Hippocampal formation (tissue), 2 donors: ENCODE measurements at places on chromosomes 1 and 21.

DNA sequence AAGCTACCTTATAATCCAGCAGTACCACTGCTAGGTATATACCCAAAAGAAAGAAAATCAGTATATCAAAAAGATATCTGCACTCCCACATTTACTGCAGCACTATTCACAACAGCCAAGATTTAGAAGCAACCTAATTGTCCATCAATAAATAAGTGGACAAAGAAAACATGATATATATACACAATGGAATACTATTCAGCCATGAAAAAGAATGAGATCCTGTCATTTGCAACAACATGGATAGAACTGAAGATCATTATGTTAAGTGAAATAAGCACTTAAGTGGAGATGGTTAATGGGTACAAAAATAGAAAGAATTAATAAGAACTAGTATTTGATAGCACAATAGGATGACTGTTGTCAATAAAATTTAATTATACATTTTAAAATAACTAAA, 90.7 kb upstream of the PKN2 start:
- no peak for DNase-seq

- DNase-seq = no peak
These were observed 77.2 kb downstream of the KCNN3 start for GRCh38 chr1:154792899-154793298.

- no peak for DNase-seq
These were observed 398.4 kb downstream of the ZP4 start for GRCh38 chr1:237492359-237492758.

DNA sequence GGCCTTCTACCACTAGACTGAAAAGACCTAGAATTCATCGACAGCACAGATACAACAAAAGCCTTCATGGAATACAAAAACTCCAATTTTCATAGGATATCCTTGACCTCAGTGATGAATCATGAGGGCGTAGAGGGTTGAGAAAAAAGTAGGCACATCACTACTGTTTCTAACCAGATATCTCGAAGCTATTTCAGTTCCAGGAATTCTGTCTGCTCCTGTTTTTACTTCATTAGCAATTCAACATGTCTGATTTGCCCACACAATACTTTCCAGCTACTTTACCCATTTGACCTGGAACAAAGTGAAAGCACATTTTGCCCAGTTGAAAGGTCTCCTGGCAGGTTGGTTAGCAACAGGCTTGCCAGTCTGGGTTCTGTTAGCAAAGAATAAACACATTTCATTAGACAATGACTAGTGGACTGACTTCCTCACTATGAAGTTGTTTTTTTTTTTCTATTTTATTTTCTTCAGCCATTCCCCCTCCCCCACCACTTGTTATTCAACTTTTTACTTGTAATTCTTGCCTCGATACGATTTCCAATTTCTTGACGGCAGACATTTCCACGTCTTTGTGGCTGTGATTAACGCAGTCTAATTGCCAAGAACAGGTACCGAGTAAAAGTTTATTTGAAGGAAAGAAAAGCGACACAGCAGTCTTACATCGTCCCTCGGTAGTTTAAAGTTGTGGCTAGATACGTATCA, 4.0 kb upstream of the ZBTB18 start:
- peak; percentile 48 for DNase-seq

GRCh38 chr1:31669786-31670592, 25.3 kb upstream of the PEF1 start:
- DNase-seq = peak; percentile 52

DNA sequence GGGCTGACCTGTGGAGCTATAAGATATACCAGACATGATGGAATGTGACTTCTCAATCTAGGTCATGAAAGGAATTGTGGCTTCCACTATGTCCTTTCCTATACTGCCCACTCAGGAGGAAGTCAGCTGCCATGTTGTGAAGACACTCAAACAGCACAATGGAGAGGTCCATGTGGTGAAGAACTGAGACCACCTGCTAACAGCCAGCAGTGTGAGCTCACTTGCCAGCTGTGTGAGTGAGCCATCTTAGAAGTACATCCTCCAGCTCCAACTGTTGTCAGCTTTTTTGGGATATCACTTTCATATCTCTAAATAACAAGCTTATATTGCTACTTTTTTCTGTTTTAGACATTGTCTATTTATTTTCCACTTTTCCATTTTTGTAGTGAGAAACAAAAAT, 29.7 kb downstream of the OLFML3 start:
- DNase-seq = no peak

DNA sequence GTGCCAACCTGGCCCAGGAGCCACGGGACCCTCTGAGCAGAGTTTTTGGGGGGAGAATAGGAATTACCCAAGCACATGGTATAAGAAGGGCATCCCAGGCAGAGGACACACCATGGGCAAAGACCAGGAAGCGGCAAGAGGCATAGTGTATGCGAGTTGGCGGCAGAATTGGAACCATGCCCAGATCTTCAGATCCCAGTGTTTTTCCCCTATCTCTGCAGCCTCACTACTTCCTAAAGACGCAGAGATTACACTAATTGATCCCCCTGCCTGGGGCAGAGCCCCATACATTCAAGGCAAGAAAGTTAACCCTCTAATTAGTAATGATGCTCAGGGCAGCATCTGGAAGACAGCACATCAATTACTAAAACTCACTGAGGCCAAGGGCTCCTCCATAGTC, 48.2 kb downstream of the SYT2 start:
- no peak for DNase-seq

GRCh38 chr1:2046953-2047748, 3.1 kb upstream of the PRKCZ start:
- DNase-seq = no peak

DNA sequence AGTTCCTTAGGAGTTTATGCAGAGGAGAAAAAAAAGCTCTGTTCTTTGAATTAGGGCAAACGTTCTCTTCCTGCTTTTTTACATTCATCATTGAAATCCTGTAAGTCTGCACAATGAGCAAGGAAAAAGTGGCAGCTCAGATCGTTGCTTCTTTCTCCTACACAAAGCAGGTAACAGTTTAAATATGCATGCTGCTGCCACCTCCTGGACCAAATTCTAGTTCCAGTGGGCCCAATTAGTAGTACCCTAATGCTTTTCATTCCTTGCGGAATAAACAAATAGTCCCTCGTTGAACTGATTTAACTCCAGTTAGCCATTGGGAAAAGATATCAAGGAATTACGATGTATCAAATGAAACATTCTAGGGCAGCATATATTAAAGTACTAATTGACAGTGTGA, 20.1 kb downstream of the YTHDF2 start:
- DNase-seq = peak; percentile 6

DNA sequence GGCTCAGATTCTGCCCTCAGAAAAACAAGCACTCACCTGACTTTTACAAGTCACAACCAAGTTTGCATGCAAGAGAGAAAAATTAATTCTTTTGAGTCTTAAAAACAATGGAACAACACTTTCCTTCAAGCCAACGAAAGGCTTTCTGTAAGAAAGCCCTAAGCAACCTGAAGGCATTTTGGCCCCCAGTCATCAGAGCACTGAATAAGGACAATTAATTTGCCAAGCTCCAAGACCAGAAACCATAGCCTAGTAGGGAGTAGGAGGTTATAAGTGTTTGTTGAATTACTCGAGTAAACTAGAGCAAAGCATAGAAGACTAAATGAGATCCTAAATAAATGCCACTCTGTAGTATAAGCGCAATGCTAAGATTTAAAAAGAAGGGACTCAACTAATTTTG, 4.7 kb downstream of the TGFBR3 start:
- DNase-seq = no peak

- DNase-seq = peak; percentile 3
These were observed 944 bp downstream of the PLPPR5 start for GRCh38 chr1:99003581-99004253.

GRCh38 chr1:205502992-205503391, 1.5 kb upstream of the CDK18 start:
- no peak for DNase-seq

GRCh38 chr1:205042911-205043806, at the start of gene CNTN2:
Gene CNTN2 (plus strand): TSS chr1:205043212. CDS start chr1:205053186, 9,974 bp downstream.
- peak; percentile 88 for DNase-seq

DNA sequence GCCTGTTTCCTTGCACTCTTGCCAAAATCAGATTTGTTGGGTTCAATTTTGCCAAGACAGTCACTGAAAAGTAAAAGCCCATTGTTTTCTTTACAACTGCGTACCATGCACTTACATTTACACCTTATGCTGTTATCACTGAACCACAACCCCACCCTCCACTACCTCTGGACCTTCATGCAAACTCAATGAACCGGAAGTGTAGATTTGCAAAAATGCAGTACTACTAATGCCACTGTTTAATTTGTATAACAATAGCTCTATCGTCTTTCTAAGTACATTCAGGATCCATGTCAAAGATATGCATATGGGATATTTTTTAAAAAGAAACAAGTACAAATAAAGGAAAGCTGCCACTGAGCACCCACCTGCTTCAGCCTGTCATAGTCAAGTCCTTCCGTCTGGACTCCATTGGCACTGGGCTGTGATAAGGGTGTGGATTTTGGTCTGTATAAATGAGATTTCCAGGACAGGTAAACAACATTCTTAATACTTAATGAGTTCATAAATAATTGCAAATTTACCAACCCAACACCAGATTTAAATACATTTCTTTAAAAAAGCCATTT, 72.9 kb upstream of the LBR start:
- DNase-seq = no peak

GRCh38 chr1:58657082-58657481, 42.8 kb downstream of the MYSM1 start:
- no peak for DNase-seq

DNA sequence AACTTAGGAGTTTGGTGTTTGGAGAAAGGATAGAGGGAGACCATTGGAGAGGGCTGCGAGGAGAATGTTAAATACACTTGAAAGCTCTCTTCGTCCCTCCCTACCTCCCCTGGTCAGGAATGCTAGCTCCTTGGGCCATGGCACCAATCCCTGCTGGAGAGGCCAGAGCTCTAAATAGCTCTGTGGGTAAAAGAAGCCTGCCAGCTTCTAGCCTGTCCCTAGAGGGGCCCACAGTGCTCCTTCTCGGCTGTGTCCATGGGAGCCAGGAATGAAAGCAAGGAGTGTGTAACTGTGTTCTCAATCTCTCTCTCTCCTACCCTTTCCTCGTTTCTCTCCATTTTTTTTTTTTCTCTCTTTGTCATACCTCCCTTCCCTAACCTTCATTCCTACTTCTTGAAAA, at the start of gene CCDC190:
Gene CCDC190 (minus strand): TSS at position 75 of the 400 bp plus-strand sequence. CDS start 1,529 bp downstream, outside the sequence.
- peak; percentile 31 for DNase-seq

- no peak for DNase-seq
These were observed 82.4 kb upstream of the FGGY start for GRCh38 chr1:59214248-59215208.

DNA sequence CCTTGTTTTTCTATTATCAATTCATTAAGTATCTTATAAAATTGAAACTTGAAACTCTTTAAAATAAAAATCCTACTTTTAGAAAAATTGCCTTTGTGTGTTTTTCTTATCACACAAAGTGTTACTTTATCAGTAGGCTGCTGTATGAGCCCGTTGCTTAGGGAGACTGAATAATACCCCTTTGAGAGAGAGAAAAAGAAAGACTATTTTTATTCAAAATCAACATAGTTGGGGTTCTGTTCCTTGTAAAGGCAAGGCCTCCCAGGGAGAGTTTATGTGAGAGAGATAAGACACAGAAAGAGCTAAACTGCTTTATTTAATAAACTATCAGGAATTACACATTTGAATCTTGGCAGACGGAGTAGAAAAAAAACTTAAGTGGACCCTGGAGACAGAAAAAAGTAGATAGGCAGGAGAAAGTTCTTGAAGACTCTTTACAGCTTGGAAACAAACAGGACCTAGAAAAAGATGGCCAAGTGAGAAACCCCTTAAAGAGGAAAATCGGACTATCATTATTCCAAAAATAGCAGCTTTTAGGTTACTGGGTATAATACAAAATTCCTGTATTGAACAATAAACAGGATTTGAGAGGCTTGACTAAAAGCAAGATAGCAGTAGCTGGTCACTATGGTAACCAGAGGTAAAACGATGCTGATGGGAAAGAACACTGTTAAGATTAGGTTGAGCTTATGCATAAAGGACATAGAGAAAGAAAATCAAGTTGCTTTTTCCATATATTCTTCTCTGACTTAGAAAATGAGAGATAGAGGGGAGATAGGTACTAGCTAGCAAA, 170.9 kb downstream of the LRRC7 start:
- DNase-seq = peak; percentile 12

DNA sequence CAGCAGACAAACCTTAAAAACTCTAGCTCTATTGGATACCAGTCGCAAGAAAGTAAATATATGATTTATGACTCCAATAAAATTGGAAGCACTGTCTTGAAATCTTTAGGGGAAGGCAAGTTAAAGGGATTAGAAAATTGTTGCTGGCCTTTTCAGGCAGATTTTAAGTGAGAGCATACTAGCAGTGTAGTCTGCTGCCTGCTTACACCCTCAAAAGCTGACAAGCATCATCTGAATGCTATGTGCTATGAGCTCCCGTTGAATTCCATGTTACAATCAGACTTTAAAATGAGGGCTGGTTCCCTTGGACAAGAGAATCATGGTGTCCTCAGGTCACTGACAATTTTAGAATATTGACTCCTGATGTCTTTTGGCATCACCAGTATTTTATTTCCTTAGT, 271.1 kb upstream of the C1orf105 start:
- DNase-seq = no peak

- DNase-seq = no peak
These were observed 7.8 kb upstream of the GJB5 start for GRCh38 chr1:34746785-34747637.

DNA sequence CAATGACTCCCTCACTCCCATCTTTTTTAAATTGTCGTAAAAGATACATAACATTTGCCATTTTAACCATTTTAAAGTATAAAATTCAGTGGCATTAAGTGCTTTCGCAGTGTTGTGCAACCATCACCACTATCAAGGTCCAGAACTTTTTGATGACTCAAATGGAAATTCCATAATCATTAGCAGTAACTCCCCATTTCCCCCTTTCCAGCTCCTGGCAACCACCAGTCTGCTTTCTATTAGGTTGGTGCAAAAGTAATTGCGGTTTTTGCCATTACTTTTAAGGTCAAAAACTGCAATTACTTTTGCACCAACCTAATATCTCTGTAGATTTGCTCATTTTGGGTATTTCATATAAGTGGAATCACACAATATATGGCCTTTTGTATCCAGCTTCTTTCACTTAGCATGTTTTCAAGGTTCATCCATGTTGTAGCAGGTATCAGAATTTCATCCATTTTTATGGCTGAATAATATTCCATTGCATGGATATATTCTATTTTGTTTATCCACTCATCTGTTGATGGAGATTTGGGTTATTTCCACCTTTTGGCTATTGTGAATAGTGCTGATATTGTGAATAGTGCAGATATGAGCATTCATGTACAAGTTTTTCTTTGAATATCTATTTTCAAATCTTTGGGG, 159.7 kb downstream of the HIVEP3 start:
- no peak for DNase-seq

- no peak for DNase-seq
These were observed 2.6 kb downstream of the LRRC7 start for GRCh38 chr1:69570356-69570755.

GRCh38 chr1:20199403-20199802, 13.1 kb upstream of the PLA2G2C start:
- no peak for DNase-seq

DNA sequence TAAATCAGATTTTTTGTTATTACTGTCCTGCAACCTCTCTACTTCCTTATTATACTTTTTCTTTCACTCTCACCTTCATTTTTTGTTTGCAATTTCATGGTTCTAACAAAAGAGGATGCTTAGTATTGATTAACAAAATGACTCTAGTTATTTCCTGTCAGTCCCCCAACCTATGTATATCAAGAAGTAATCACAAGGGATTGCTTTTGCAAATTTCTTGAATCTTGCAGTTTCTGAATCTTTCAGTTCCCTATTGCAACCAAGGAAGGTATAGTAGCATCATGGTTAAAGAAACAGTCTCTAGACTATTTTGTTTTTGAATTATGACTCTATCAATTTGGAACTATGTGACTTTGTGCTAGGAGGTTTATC, 446.9 kb downstream of the NEGR1 start:
- DNase-seq = no peak
